HCT116 (cell line): ENCODE measurements at places on chromosomes 5 and 9.

- H3K4me3 ChIP-seq, result no peak overlapping the region
- H3K36me3 ChIP-seq, result peaks cover 8% of the 10 kb centered on the region
- no peaks in the 10 kb centered on the region for H3K4me1 ChIP-seq
- no peak for DNase-seq
These were observed 10.2 kb upstream of the CDK7 start for GRCh38 chr5:69224520-69224919.

- H3K4me3 ChIP-seq, result no peak overlapping the region
- no peaks in the 10 kb centered on the region for H3K27me3 ChIP-seq
- no peaks in the 10 kb centered on the region for H3K36me3 ChIP-seq
- H3K27ac ChIP-seq, result no peak overlapping the region
These were observed 946.3 kb downstream of the DTWD2 start for GRCh38 chr5:118042076-118042475.

DNA sequence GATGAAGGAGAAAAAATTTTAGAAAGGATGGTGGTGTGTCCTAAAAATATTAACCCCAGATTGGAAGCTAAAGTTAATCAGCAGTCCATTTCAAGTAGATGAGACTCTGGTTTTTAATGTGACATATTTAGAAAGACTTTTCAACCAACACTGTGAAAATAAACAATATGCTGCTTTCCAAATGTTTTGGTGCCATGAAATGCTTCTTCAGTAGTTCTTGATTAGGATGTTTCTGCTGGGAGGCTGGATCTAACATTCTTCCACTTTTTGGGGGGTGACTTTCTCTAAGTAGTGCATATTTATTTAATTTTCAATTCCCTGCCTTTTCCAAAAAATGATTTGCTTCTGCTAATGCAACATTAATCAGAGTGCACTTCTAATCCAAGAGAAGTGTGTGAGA lies 593.3 kb upstream of the DMAC1 start:
- H3K4me1 ChIP-seq, result no peaks in the 10 kb centered on the region
- H3K36me3 ChIP-seq, result no peaks in the 10 kb centered on the region
- no peak overlapping the region for H3K4me3 ChIP-seq
- no peak overlapping the region for H3K27ac ChIP-seq
- DNase-seq, result no peak

DNA sequence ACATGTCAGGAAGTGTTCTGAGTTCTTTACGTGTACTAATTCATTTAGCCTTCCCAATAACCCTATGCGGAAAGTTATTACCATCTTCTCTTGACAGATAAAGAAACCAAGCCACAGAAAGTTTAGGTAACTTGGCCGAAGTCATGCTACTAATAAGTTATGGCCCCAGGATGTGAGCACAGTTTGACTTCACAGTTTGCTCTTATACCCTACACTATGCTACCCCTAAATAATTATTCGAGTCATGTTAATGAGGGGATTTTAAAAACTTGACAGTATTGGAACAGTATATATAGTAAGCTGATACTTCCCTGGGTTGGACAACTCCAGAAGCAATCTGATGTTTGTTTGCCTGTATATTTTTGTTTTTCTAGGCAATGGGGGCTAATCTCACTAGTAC lies 29.4 kb upstream of the PDCD1LG2 start:
- H3K27ac ChIP-seq, result no peak overlapping the region
- no peaks in the 10 kb centered on the region for H3K27me3 ChIP-seq
- no peak overlapping the region for H3K4me3 ChIP-seq
- no peak for DNase-seq

DNA sequence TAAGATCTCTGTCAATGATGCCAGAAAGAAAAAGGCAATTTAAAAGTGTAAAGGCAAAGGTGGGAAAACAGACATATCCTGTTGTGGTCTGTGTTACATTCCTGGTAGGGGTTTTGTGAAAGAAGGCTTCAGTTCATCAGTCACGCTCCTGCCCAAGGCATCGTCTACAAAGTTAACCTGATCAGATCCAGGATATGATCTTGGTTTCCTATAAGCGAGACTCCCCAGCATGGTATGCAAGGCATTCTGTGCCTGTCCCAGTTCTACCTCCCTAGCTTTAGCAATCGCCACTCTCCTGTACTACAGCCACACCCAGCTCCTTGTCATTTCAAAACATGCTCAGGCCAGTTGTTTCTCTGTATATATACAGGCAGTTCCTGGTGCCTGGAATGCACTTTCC lies 58.0 kb upstream of the PTPN3 start:
- no peaks in the 10 kb centered on the region for H3K36me3 ChIP-seq
- H3K27ac ChIP-seq, result no peak overlapping the region
- no peak for DNase-seq
- no peaks in the 10 kb centered on the region for H3K4me1 ChIP-seq
- 0 out of 2 replicates have a peak, but pooled peaks cover under 1% of the 10 kb centered on the region for H3K27me3 ChIP-seq

GRCh38 chr5:157590478-157590877 lies 14.9 kb upstream of the ADAM19 start:
- no peak overlapping the region for H3K4me3 ChIP-seq
- no peak for DNase-seq
- H3K4me1 ChIP-seq, result no peaks in the 10 kb centered on the region
- H3K27me3 ChIP-seq, result no peaks in the 10 kb centered on the region
- no peaks in the 10 kb centered on the region for H3K36me3 ChIP-seq

- no peaks in the 10 kb centered on the region for H3K36me3 ChIP-seq
- H3K27me3 ChIP-seq, result no peaks in the 10 kb centered on the region
- H3K27ac ChIP-seq, result no peak overlapping the region
- H3K4me1 ChIP-seq, result no peaks in the 10 kb centered on the region
These were observed 649.7 kb upstream of the RIOK2 start for GRCh38 chr5:97832645-97833296.

DNA sequence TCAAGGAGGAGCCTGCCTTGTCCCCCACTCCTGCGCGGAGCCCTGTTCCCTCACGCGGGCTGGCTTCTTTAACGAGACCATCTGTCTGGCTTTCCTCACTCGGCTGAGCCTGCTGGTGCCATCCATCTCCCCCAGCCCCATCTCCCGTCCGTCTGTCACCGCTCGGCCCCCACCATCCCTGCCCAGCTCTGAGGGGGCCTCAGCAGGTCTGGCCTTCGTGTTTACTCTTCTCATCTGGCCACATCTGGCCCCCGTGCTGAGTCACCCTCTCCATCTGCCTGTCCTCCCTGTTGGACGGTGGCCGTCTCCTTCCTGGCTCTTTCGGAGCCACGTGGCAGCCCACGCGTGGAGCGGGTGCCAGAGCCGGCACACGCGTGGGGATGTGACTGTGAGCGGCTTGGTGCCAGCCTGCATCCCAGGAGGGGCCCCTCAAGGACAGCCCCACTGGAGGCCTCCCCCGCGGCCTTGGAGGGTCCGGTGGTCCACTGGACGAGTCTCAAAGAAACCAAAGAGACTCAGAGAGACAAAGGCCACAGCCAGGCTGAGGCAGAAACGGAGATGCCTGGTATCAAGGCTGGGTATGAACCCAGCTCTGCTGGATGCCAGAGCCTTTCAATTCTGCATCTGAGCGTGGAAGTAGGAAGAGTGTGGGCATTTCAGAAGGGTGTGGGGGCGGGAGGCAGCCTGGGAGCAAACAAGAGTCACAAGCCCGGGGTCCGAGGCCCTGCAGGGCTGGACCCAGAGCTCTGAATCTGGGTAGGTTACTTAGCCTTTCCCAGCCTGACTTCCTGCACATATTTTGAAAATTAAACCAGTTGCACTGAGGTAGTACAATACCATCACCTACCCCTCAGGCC lies 76.7 kb upstream of the UNC5A start:
- no peak overlapping the region for H3K27ac ChIP-seq
- 0 out of 2 replicates have a peak, but pooled peaks cover 5% of the 10 kb centered on the region for H3K27me3 ChIP-seq
- no peak for DNase-seq
- H3K36me3 ChIP-seq, result no peaks in the 10 kb centered on the region
- H3K4me1 ChIP-seq, result no peaks in the 10 kb centered on the region
- H3K4me3 ChIP-seq, result no peak overlapping the region

- H3K27me3 ChIP-seq, result no peaks in the 10 kb centered on the region
- peak; percentile 83 for DNase-seq
- H3K27ac ChIP-seq, result peak overlapping the region; percentile 93
- H3K4me3 ChIP-seq, result peak overlapping the region; percentile 42
- H3K36me3 ChIP-seq, result peaks cover 68% of the 10 kb centered on the region
These were observed 21.6 kb downstream of the HMGXB3 start for GRCh38 chr5:150022158-150022531.

- H3K36me3 ChIP-seq, result no peaks in the 10 kb centered on the region
- DNase-seq, result no peak
- H3K27me3 ChIP-seq, result peaks cover 14% of the 10 kb centered on the region; the same call in 1 of the 2 replicates
- H3K4me1 ChIP-seq, result no peaks in the 10 kb centered on the region
These were observed 431.9 kb downstream of the DMAC1 start for GRCh38 chr9:7367726-7368125.

DNA sequence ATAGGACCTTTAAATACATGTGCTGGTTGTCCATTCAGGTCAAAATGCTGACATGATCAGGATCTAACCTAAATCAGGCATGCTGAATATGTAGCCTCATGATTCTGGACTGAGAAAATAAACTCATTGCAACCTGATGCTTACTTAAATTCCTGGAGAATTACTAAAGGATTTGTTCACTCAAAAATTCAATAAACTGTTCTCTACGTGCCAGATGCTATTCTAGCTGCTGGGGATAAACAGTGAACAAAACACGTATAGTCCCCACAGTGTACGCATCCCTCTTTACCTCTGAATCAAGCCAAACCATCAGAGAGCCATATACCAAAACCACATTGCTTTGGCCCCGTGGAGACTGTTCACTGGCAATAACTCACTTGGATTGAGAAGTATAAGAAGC lies 6.1 kb downstream of the SCAI start:
- no peak for DNase-seq
- peaks cover 2% of the 10 kb centered on the region; the same call in 1 of the 2 replicates for H3K4me1 ChIP-seq
- no peak overlapping the region for H3K4me3 ChIP-seq
- H3K36me3 ChIP-seq, result peaks cover 5% of the 10 kb centered on the region; the same call in 1 of the 2 replicates
- no peak overlapping the region for H3K27ac ChIP-seq

- DNase-seq, result no peak
- no peaks in the 10 kb centered on the region for H3K27me3 ChIP-seq
- peaks cover 1% of the 10 kb centered on the region; the same call in 1 of the 2 replicates for H3K4me1 ChIP-seq
- no peaks in the 10 kb centered on the region for H3K36me3 ChIP-seq
These were observed 94.8 kb downstream of the RCL1 start for GRCh38 chr9:4887556-4887955.

DNA sequence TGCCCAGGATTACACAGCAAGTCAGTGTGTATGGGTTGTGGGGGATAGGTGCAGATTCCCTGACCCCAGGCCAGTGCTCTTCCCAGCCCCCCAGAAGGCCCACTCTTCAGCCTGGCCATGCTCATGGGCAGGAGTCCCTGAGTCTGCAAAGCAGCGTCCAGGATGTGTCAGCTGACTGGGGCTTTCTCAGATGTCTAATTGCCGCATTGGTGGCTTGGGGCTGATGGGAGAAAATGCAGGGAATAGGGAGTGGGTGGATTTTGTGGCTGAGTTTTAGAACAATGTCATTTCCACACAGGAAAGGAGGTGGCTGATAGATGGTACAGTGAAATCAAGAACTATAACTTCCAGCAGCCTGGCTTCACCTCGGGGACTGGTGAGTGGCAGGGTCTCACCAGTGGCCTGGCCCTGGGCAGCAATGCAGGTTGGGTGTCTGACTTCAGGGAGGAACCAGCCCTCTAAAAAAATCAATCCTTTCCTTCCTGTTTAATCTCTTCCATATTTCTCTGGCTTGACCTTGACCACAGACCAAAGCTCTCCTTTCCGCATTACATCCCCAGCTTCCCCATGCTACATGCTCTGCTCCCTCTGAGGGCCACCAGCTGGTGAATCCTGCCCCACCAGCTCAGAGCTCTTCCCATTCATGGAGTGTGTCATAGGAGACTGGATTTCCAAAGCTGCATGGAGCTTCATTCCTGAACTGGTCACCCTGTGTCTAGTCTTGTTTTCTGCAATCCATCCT lies 14.2 kb downstream of the GLIPR2 start:
- no peak overlapping the region for H3K4me3 ChIP-seq
- no peak overlapping the region for H3K27ac ChIP-seq
- peaks cover 7% of the 10 kb centered on the region for H3K4me1 ChIP-seq
- no peak for DNase-seq
- H3K36me3 ChIP-seq, result no peaks in the 10 kb centered on the region

DNA sequence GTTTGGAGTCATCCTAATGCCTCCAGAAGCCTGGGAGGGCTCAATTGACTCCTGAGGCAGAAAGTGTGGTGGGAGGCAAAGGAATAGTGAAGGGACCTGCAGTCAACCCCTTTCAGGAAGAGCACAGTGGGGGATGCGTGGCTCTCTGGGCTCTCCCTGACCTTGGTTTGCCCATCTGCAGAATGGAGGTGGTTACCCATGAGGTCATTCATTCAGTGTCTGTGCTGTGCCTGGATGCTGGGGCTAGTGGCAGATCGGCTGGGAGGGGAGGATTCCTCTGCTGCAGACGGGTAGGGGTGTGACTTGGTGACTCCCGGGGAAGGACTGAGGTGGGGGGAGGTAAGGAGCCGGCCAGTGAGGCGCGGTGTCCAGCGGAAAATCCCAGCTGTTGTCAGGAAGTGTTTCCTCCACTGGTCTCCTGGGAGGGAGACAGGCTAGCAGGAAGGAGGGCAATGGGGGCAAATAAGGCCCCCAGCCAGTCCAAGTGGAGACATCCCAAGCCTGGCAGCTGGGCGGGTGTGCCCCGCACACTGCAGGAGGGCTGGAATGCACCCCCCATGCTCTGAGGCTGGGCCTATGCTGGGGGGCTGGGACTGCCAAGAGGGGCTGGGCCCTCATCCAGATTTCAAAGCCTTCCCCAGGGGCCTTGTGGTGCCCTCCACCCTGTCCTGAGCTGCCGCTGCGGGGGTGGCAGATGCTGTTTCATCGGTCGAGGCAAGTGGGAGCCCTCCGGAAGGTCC lies 10.9 kb downstream of the CXXC5 start:
- DNase-seq, result no peak
- peak overlapping the region; percentile 56 for H3K4me3 ChIP-seq
- peak overlapping the region; percentile 97 for H3K27ac ChIP-seq
- H3K4me1 ChIP-seq, result peaks cover 83% of the 10 kb centered on the region
- H3K27me3 ChIP-seq, result no peaks in the 10 kb centered on the region

- DNase-seq, result no peak
- H3K36me3 ChIP-seq, result no peaks in the 10 kb centered on the region
- no peaks in the 10 kb centered on the region for H3K27me3 ChIP-seq
- H3K27ac ChIP-seq, result no peak overlapping the region
- no peak overlapping the region for H3K4me3 ChIP-seq
- H3K4me1 ChIP-seq, result peaks cover 10% of the 10 kb centered on the region
These were observed 12.4 kb downstream of the UBAP1 start for GRCh38 chr9:34190996-34191892.

DNA sequence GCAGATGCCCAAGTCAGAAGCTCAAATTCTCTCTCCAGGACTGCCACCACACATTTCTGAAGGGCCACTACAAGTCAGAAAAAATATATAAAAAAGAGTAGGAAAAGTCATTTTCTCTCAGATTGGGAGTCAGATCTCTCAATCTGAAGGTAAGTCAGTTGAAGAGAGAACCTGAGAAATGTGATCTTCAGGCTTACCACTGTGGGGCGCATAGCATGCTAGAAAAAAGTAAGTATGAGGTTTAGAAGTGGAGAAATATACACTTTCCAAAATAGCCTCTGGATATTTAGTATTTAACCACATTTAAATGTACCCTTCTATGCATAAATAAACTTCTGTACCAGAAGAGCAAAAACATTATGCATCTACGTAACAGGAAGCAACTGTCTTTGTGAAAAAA lies 800.7 kb upstream of the CTNND2 start:
- H3K27me3 ChIP-seq, result no peaks in the 10 kb centered on the region
- no peaks in the 10 kb centered on the region for H3K36me3 ChIP-seq
- DNase-seq, result no peak
- H3K27ac ChIP-seq, result no peak overlapping the region
- no peak overlapping the region for H3K4me3 ChIP-seq
- no peaks in the 10 kb centered on the region for H3K4me1 ChIP-seq

GRCh38 chr5:105617436-105618215 lies 2053.1 kb downstream of the EFNA5 start:
- H3K27ac ChIP-seq, result no peak overlapping the region
- H3K36me3 ChIP-seq, result no peaks in the 10 kb centered on the region
- DNase-seq, result no peak
- H3K4me1 ChIP-seq, result no peaks in the 10 kb centered on the region
- H3K27me3 ChIP-seq, result no peaks in the 10 kb centered on the region
